Stimulated activated CD4-positive, alpha-beta T cell treated with anti-CD3 and anti-CD28 coated beads, Interleukin-1b, Interleukin-23, amount 100 ng/mL, for 1 hour (primary cell): ENCODE measurements at places on chromosomes 2 and 18.

- DNase-seq, result no peak
Measured at GRCh38 chr2:105969552-105969951, 224.5 kb downstream of the UXS1 start.

DNA sequence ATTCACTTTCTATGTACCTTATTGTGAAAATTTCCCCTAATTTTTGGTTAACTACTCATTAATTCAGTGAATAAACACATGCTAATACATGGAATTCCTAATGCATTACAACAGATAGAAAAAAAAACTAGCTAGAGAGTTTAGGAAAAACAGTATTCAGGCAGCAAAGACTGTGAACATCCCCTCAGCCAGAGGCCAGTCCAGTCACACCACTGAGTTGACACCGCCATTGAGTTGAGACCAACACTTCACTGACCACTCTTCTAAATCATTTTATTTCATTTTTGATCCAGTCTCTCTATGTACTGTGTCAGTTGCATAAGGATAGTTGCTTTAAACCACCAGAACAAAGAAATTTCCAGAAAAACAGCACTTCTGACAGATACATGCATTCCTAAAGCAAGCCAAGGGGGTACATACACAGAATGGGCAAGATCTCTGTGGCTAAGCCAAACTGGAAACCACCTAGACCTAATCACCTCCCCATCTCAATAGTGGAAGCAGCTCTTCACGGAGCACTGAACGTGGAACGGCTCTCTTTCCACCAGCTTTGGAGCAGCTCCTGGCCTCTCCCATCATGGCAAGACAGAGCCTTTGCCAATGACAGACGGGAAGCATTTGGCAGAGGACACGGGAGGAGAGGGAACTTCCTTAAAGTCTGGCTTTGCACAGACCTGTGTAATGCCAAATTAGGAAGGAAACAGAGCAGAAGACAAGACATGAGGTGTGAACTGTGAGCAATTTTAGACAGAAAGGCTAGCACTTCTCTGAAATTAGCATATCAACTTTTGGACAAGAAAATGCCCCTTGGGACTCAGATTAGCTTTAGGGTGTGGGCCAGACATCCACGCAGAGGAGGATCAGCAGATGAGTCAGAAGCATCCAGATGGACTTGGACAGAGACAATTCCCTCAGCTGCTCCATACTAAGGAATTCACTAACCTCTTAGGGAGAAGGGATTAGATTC is 36.4 kb downstream of the CACNB4 start:
- no peak for DNase-seq

DNA sequence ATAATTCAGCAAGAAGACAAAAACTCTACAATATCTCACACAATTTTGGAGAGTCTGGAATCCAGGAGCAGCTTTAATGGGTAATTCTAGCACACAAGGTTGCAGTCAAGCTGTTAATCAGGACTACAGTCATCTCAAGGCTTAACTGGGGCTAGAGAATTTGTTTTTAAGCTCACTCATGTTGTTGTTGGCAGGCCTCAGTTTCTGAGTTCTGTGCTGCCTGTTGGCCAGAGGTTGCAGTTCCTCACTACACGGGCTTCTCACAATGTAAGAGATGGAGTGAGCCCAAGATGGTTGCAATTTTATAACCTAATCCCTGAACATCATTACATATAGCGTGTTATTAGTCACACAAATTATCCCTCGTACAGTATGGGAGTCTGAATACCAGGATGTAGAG is 50.6 kb upstream of the TMEFF2 start:
- no peak for DNase-seq

GRCh38 chr2:210309548-210310233 is 5.3 kb downstream of the MYL1 start:
- DNase-seq, result no peak

DNA sequence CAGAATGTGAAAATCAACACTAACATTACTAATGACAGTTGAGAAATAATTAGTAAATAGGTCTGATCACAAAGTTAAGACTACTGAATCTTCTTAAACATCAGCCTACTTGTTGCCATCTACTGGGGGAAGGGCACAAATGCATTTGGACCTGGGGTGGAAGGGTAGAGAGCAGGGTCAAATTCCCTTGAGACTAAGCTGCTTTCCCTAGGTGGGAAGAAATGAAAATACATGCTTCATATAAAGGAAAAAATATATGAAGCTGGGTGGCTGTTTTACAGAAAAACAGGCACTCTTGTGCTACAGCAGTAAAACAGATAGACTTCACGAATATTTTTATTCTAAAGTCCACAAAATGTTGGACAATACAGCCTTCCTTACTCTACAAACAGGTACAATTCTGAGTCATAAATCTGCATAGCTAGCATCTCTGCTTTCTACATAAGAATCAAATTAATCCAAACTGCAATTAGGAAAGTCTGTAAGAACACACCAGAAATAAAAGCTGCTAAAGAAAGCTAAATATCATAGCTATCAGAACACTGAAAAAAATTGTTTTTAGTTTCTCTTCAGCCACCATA is 10.9 kb downstream of the TRIP12 start:
- DNase-seq, result no peak
